ENCODE measurements at places on chromosomes 6 and 20.

DNA sequence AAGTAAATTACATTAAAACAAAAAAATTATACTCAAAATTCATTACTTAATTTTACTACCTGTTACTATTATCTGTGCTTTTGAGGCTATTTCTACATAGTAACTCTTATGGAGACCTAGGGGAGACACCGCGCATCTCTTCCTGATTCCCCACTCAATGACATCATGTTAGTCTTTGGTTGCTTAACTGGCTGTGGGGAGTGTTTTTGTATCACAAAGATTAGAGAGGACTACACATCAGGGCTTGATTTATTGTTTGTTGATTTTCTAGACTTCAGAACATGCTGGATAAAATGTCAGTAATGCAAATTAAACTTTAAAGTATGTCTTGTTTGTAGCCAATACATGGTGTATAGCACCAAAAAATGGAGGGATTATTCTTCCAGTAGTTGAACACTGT lies 26.0 kb downstream of the SLC2A10 start:
- no peak for DNase-seq

DNA sequence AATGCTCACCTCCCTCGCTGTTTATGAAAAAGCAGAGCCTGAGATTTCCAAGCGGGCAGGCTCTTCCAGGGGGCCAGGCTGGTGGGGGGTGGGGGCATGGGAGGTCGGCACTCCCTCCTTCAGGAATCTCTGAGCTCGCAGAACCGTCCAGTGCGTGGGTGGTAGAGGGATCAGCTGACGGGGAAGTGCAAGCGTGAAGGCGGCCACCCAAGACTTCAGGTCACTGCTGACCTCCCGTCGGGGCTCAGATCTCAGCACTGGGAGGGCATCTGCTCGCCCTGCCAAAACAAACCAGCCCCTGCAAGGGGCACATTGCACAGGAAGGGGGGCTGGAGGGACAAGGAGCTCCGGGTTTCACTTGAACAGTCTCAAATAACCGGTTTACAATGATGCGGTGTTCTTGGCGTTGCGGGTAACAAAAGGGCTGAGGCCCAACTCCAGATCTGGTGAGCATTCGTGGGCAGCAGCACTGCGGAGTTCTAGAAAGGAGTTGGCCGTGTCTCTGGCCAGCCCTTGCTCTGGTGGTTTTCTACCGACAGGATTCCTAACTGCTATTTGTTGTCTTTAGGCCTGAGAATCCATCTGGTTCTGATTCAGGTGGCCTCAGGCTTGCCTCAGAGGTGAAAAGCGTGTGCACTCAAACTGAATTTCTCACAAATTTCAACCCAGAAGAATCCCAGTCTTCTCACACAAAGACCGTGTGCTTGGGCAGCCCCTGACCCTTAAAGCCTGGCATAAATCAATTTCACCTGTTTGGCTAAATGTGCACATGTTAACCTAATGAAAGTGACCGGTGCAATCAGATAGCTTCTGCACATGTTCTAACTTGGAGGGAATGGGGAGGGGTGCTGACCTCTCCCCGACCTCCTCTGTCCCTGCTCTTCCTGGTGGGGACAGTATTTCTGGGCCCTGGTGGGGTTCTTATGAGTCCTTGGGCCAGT lies 191.6 kb downstream of the MYLK4 start:
- no peak for DNase-seq

DNA sequence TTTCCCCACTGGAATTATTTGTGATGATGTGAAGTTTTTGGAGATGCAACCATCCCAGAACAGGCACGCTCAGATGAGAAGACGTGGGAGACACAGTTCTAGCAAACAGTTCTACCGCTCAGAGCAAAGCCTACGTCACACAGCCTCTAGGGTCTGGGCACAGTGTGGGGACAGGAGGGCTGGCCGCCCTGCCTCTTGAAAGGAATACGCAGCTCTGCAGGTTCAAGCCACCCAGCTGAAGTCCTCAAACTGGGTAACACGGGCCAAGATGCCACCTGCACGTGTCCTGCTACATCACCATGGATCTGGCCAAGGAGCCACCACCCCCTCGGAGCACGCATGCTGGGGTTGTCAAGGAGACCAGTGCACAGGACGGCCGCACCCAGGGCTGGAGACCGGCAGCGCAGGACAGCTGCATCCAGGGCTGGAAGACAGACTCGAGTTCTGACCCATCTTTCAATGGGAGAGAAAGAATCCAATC lies 75.0 kb downstream of the NOL4L start:
- no peak for DNase-seq

DNA sequence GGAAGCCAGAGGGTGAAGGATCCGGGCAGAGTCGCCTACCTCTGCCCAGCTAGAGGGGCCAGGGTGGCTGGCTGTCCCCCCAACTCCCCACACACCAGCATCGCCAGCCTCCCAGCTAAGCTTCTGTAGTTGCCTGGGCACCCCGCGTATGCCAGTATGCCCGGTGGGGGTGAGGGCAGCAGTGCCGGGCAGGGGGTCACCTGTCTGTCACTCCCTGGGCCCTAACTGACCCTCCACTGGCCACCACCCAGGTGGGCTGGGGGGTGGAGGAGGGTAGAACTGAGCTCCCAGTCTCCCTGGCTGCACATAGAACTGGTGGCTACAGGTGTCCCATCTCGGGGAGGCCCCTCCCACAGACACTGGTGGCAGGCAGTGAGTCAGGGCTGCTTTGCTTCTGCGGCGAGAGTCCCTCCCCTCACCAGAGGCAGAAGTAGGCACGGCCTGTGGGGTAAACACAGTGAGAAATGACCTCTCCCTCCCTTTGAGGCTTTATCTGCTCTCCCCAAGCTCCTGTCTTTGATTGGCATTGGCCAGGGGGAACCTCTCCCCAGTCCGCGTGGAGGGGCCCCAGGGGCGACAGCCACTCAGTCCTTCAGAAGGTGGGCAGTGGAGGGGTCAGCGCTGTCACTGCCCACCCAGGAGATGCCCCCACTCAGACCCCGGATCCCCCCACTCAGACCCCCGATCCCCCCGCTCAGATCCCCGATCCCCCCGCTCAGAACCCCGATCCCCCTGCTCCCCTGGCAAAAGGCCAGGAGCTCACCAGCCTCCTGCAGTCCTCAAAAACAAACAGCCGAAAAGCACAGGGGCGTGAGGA lies 2.5 kb downstream of the NTSR1 start:
- peak; percentile 41 for DNase-seq

Data from NAMALWA (cell line).